Activated naive CD4-positive, alpha-beta T cell treated with Interleukin-2 at 50 U/mL for 16 hours (primary cell): ENCODE measurements at places on chromosomes 4 and X.

DNA sequence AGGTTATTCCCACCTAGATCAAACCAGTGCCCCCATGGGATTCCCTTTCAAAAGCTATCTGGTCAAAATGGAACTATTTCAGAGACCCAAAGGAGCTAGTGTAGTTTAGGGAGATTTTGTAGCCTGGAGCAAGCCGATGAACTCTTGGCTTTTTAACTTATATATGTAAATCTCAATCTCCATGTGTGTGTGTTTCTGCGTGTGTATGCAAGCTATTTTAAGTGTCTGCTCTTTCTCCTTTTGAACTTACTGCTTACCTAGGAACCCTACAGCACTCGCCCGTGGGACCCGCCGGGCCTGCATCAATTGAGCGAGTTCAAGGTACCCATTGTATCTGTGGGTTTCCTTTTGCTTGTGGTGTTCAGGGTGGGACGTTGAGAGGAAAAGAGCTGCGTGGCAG lies 10.4 kb downstream of the CSTF2 start:
- DNase-seq, result no peak

- DNase-seq, result no peak
These were observed 317.1 kb upstream of the FTHL17 start for GRCh38 chrX:31388946-31389345.

GRCh38 chr4:17347445-17347844 lies 164.4 kb downstream of the QDPR start:
- peak; percentile 16 for DNase-seq

DNA sequence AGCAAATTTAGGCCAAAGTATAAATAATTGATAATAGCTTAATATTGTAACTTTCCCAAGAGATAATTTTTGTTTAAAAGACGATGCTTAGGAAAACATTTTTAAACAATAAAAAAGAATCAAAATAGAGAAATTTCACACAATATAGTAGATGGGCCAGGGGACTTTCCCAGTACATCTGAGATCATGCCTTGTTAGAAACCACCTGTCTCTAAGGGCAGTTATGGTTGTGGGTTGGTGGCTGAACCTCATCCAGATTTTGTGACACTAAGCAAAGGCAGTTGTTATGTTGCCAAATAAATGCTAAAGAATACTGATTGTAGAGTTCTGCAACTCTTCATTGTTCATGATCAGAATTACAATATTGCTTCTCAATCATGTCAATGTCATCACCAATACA lies 270.6 kb downstream of the BANK1 start:
- no peak for DNase-seq

- no peak for DNase-seq
These were observed 32.3 kb downstream of the CC2D2A start for GRCh38 chr4:15501941-15502340.

GRCh38 chr4:185358514-185358913 lies 37.2 kb downstream of the LRP2BP start:
- no peak for DNase-seq

DNA sequence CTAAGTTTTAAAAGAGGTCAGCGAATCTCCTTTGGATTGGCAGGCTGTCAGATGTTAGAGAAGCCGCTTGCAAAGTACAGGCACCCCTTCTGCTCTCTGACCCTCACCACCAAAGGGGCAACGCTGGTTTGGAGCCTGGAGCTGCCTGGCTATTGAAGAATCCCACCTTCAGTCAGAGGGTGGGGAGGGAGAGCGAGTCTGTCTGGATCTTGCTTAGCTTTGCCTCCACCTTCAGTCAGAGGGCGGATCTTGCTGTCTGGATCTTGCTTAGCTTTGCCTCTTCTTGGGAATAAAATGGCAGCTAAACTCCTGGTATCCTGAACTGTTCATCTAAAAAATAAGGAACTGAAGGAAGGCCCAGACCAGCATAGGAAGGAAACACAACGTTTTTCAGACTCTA lies 7.3 kb downstream of the CCDC110 start:
- DNase-seq, result no peak
